ENCODE measurements at places on chromosomes 7 and 10.

GRCh38 chr7:127943541-127944521, 87.4 kb downstream of the LRRC4 start:
- peak; percentile 78 for DNase-seq

GRCh38 chr10:71536332-71536731, 139.6 kb downstream of the CDH23 start:
- DNase-seq, result no peak

GRCh38 chr7:17305387-17306171, 7.1 kb downstream of the AHR start:
- no peak for DNase-seq

DNA sequence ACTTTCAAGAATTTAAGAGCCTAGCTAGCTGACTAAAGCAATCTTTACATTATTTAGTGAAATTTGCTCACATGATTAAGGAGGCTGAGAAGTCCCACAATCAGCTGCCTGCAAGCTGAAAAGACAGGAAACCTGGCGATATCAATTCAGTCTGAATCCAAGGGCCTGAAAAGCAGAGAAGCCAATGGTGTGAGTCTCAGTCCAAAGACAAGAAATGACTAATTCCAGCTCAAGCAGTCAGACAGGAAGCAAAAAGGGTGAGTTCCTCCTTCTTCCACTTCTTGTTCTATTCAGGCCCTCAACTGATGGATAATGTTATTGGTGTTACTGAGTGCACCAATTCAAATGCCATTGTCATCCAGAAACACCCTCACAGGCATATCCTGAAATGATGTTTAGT, 1231.6 kb upstream of the CELF2 start:
- no peak for DNase-seq

GRCh38 chr7:91866599-91867148, 13.8 kb downstream of the MTERF1 start:
- DNase-seq, result no peak

GRCh38 chr7:157271315-157271990, 65.4 kb upstream of the DNAJB6 start:
- DNase-seq, result no peak

DNA sequence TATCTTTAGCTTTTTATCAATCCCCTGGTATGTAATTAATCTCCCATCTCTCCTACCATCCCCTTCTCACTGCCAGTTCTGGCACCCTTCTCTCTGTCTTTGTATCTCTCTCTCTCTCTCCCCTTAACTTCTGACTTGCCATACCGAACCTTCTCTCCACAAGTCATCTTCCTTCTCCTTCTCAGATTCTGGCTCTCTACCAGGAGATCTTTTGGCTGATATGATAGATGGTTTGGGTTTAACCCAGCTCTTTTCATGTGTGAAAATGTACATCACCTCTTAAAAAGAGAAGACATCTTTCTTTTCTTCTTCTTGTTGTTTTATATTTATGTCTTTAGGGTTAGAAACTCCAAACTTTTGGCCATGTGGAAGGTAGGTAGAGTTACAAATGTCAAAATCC, 196.7 kb downstream of the HGF start:
- DNase-seq, result no peak

DNA sequence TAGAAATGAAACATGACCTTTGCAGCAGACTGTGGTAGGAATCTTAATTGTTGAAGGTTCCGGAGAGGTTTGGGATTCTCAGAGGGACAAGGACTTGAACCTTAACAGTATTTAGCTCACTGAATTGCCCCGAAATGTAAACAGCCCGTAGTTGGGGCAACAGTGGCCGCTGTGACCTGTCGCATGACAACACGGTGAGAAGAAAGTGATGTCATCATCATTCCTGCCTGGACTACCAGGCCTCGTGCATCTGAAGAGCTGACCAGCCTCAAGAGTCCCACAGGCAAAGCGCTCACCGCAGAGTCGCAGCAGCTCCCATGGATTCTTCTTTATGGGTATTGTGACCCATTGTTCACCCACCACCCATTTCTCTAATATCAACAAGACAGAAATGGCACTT, 250.6 kb downstream of the KLF6 start:
- no peak for DNase-seq

DNA sequence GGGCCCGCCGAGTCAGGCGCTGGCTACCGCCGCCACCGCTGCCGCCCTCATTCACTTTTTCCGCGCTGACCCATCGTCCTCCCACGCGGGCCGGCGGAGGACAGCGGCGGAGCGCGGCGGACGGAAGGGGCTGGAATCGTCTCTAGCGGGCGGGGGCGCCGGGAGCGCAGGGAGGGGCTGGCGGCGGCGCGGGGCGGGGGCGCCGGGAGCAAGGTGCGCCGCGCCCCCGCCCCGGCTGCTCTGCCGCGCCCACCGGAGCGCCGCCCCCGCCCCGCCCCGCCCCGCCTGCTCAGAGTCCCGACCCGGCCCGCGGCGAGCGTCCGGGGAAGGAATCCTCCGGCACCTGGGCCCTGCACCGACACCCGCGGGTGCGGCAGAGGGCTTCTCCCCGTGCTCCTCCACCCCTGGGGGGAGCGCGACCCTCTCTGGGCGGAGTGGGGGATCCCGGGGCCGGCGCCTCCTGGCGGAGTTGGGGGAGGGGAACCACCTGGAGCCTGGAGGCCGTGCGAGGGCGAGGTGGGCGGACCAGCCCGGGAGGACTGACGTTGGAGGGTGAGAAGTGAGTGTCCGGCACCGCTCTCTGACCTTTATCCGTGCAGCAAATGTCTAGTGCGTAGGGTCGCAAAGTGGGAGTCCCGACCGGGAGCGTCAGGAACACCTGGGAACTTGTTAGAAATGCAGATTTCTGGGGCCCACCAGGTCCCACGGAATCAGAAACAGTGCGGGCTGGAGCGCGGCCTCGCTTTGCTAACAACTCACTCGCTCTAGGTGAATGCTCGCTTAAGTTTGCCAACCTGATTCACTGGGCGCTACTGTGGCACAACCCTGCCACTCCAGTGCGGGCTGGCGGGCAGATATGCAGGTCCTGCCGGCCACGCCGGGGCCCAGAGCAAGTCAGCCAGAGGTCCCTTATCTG, at the start of gene COBL:
TSS of gene COBL (minus strand) at position 144 of the 916 bp plus-strand sequence. CDS start 176 bp downstream, outside the sequence.
- DNase-seq, result no peak

DNA sequence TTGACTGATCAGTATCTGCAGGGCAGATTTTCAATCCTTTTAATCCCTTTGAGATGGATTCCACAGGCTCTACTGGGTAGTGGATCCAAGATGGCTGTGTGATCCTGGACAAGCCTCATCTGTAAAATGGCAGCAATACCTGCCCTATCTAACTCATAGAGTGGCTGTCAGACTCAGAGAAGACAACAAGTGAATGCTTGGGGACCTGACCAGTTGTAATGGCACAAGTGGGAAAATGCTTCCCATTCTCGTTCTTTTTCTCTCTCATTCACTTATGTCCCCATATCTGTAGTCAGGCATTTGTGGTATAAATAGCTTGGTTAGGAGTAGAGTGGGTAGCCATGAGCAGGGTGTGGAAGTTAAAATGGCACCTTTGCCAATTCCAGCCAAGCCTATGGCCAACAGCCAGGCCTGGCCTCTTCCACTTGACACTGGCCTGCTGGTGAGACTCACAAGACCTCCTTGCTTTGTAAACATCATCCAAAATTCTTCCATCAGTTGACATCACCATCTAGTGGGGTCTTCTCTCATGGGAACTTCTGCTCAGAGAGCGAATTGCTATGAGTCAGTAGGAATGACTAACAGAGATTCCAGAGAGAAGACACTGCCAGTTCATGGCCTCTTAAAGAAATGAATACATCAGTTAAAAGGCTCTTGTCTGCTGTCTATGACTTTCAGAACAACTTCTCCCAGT, 150.1 kb downstream of the PLPP4 start:
- DNase-seq, result no peak

GRCh38 chr7:41872966-41873365, 170.1 kb upstream of the INHBA start:
- no peak for DNase-seq

- DNase-seq, result no peak
These were observed 4.5 kb upstream of the EEPD1 start for GRCh38 chr7:36148422-36149065.

- DNase-seq, result no peak
These were observed 438.9 kb downstream of the RPS24 start for GRCh38 chr10:78472551-78472890.

GRCh38 chr10:34593374-34593890, 221.7 kb downstream of the PARD3 start:
- DNase-seq, result no peak

GRCh38 chr7:81008901-81009300, 90.0 kb upstream of the SEMA3C start:
- no peak for DNase-seq

GRCh38 chr7:755413-755805, 28.3 kb upstream of the PRKAR1B start:
- no peak for DNase-seq

DNA sequence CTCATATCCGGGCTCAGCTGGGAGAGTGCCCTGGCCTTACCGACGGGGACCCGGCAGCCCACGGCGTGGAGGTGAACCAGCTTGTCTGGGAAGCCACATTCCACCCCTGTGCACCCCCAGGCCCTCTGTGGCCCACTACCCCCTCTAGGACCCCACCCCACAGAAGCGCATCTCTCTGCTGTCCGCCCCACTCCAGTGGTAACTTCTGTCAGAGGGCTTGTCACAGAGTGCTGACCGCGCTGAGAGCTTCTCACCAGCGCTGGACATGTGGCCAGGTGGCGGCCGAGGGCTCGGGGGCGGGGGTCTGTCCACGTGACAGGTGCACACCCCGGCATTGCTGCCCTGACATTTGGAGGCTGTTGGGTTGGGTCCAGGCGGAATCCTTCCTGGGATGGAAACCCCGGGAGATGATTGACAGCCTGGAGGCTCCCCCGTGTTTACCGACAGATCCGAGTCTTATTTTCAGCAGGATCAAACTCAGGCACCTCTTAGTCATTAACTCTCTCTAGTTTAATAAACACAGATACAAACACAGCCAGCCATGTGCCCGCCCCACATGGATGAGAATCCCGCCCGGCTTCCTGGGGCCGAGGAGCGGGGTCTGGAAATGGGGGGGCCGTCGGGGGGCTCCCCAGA, 5.1 kb downstream of the ELFN1 start:
- DNase-seq, result no peak

- no peak for DNase-seq
These were observed 1.1 kb upstream of the GSTO2 start for GRCh38 chr10:104267721-104268404.

DNA sequence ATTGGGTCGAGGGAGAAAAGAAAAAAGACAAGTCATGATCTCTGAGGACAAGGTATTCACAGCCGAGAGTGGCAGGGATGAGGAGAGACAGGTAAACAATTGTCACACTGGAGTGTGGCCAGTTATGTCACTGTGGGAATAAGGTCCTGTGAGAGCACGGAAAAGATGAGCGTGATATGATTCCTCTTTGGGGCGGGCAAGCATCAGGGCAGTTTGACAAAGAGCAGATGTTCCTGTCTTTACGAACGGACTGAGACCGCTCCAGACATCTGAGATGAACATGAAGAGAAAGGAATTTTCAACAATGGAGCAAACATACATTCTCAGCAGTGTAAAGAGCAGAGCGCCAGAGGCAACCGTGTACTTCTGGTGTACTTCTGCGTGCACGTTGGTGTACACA, 278.1 kb downstream of the DPP6 start:
- DNase-seq, result no peak

- peak; percentile 85 for DNase-seq
These were observed 1.9 kb downstream of the SLC29A4 start for GRCh38 chr7:5284304-5285281.

- DNase-seq, result no peak
These were observed 415.1 kb upstream of the FZD8 start for GRCh38 chr10:36057180-36057579.

DNA sequence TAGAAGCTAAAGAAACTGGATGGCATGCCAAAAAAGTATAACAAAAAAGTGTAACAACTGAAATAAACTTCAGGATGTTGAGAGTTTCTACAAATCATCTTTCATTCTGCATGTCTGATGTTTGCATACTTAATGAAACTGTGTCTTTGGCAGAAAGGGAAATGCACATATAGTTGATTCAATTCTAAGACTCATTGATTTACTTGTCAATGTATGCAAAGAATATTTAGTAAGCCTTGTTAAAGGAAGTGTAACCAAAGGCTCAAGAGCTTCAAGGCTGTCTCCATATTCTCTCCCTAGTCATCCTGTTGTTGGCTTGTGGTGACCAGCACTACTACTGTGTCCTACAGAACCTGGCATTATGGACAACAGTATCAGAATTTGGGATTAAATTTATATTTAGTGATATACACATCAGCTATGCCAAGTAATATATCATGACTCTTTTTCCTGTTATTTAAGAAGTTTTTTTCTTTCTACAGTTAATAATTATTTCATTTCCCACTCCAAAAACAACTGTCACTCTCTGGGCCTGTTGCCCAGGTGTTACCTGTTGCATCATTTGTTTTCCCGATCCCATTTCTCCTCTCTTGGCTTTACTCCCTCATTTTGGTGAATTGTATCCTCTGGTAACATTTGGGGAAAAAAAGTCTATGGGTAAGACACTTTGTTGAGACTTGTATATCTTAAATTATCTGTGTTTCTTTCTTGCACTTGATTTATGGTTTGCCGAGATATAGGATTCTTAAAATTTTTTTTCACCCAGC, 226.6 kb upstream of the BMPER start:
- peak; percentile 16 for DNase-seq

GRCh38 chr10:110803830-110804338, 67.8 kb upstream of the PDCD4 start:
- DNase-seq, result peak; percentile 48

- peak; percentile 38 for DNase-seq
These were observed 83.8 kb downstream of the EBLN1 start for GRCh38 chr10:22133749-22134624.

GRCh38 chr7:113294750-113295149, 176.4 kb upstream of the SMIM30 start:
- no peak for DNase-seq

DNA sequence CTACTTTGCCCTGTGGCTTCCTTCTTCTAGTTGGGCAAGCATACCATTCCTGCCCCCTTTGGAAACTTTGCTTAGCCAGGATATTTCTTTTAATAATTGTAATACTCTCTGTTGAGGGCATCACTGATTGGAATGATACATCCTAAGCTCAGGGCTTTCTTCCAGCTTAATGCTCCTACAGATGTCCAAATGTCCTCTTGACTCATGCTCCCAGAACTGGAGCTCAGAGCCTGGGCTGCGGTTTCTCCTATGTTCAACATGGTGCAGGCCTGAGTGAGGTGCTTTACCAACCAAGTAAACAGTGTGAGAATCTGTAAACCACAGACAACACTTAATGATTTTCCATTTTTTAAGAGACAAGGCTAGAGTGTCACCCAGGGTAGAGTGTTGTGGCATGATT, 108.6 kb downstream of the LRRC4 start:
- DNase-seq, result no peak

DNA sequence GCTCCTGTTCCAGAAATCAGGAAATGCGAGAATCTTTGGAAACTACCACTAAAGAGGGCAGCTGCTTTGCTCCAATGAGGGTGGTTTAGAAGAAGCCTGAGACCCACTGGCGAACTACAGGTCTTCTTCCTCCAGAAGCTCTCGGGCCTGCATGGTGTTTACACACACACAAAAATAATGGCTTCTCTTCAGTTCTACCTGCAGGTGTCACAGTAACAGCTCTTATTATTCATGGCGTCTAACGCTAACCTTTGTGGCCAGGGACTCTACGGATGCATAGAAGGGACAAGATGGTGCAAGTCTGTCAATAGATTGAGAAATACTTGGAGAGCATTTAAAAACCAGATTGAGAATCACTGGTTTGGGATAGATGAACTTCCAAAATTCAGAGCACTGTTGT, 22.4 kb downstream of the GPR141 start:
- DNase-seq, result no peak
